ENCODE measurements at places on chromosomes 3 and 15.

DNA sequence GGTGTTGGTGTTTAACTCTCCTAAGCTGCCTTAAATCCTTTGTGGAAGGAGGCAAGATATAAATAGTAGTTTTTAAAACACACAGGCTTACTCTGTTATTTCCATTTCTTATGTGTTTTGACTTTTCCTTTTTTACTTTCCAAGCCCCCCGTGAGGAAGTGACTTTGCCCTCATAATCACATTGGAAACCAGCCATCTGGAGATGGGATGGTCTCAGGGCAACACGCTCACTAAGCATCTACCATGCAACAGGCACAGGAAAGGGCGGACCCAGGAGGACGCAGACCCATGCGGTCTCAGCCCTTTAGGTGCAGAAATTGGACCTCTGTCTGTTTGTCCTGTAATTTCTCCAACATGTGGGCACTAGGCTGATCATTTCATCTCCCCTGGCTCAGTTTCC lies 115.7 kb downstream of the PDZRN3 start:
- DNase-seq = no peak

- DNase-seq = no peak
Observed at GRCh38 chr3:134103470-134103869, 73.7 kb upstream of the SLCO2A1 start.

- no peak for DNase-seq
Observed at GRCh38 chr3:9301091-9301490, 51.6 kb upstream of the SRGAP3 start.

GRCh38 chr15:66884115-66884622 lies 181.2 kb upstream of the SMAD3 start:
- no peak for DNase-seq

DNA sequence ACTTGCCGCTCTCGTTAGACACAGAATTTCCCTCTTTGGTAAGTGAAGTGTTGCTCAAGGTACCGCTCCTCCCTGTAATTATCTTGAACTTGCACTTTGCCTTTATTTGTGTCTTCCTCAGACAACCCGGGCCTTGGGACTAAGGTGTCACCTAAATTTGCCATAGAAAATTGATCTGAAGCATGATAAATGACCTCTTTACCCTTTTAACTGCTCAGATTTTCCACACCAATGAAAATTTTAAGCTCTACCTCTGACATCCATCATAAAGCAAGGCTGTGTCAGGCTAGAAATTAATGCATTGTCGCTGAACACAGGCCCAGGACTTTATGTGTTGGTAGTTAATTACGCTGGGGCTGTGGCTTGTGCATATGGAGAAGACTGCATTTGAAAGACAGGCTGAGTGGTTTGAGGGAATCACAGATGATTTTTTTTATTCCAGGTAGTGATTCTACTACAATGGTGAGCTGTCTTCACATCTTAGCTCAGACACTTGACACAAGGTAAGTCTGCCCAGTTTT lies 199.6 kb upstream of the CHRM5 start:
- DNase-seq = no peak

- DNase-seq = no peak
Observed at GRCh38 chr3:196916221-196916620, 26.1 kb downstream of the NCBP2 start.

DNA sequence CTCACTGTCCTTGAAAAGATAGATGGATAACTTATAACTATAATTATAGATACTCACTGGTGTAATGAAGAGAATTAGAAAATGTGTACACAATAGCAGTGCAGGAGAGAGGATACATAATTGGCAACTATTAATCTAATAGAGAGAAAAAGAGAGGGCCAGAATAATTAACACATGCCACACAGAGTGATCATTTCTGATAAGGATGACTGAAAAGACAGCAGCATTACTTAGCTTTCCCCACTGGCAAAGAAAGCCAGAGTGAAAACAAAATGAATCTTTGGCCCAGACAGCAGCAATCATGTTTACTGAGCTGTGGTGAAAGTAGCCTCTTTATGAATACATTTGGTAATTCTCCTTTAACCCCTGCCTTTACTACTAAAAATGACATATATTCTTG lies 493.3 kb upstream of the ROBO1 start:
- no peak for DNase-seq

DNA sequence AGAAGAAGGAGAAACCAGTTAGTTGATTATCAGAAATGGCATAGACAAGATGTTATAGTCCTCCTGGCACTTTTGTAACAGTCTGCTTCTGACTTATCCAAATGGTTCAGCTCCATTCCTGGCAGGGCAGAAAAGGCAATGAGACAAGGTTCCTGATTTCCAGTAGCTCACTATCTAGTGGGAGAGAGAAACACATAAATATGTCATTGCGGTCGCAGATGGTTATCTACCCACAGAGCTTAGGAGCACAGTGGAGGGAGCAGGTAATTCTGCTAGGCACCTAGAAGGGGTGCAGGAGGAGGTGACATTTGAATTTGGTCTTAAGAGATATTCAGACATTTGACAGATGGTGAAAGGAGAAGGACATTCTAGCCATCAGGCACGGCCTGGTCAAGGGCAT lies 78.1 kb downstream of the TAMM41 start:
- DNase-seq = no peak

DNA sequence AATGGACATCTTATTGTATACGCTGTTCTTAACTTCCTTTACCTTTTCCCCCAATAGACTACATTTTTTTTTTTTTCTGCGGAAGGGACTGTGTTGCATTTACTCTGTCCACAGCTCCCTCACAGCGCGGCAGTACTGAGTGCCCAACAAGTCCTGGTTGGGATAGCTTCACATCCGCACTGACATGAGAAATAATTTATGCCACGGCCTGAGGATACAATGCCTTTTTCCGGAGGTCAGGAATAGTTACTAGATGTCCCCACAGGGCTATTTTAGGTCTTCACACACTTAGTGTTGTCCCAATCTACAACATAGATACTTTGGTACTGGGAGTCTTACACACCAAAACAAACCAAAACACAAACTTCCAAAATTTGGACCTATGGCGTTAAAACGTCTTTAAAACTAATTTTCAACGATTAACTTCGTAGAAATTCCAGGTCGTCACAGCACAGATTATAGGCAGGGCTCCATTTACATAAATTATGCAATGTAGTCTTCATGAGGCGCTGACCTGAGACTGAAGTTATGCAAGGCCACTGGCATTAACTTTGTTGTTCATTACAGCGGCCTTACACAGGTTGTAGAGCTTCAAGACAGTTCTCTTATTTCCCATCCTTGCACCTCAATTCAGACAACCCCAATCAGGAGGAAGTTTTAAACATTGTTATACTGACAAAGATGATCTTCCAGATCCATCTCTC lies 989 bp upstream of the PPIB start:
- DNase-seq = no peak

All from NCI-H524 treated with DMSO at 0.1 percent for 48 hours (cell line).